ENCODE measurements at places on chromosomes 7 and 10.

- no peak for DNase-seq
Observed at GRCh38 chr7:137670222-137671064, 176.3 kb downstream of the DGKI start.

- no peak for DNase-seq
Observed at GRCh38 chr7:41858201-41858600, 155.3 kb upstream of the INHBA start.

DNA sequence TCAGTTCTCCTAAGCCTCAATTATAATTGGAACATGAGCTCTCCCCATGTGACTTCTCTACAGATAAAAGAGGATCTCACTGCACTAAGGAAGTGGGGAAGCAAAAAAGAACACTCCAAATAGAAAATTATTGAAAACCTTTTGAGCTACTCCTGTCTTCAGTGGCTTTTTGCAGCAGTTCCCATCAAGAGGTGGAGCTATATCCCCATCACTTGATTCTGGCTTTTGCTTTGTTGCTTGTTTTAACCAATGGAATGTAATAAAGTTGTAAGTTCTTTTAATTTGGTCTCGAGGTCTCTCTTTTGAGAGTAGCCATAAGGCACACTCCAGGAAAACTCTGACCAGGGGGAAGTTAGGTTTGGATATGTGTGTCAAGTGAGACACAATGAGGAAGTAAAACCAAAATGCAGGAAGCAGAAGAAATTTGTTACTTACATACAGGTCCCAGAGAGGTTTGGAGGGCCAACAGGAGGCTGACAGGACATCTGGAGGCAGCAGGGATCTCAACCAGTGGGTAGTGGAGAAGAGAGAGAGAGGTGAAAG is 569.4 kb downstream of the HTR7 start:
- no peak for DNase-seq

DNA sequence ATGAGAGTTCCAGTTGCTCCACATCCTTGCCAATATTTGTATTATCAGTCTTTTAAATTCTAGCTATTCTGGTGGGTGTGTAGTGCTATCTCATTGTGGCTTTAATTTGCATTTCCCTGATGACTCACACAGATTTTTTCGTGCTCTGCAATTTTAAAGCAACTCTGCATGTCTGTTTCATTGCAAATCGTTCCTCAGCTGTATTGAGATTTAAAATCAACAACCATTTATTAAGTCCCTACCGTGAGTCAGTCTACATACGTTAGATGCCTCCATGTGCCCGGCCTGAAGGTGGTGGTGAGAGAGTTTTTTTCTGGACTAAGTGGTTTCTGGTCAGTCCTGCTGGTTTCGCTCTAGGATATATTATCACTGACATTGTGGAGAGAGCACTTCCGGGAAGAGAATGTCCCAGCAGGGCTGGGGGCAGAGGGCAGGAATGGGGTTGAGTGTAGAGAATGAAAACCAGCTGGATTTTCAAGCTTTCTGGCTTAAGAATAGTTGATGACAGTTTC is 8.4 kb upstream of the HYCC1 start:
- no peak for DNase-seq

- DNase-seq: no peak
Observed at GRCh38 chr7:30923009-30923773, 11.5 kb downstream of the AQP1 start.

DNA sequence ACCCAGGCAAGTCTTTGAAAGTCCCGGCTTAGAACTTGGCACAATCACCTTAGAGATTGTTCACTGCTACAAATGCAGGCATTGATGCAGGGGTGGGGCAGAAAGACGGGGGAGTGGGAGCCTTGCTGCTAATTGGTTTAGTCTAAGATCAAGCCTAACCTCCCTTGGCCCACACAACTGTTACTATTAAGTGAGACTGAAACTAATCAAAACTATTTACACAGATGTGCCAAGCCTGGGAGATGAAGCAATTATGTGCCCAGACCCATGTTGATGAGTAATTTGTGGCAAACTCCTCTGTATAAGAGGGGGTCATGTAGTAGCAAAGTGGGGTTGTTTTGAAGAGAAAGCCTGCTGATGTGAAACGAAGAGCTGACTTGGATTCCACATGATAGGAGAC is 178.2 kb upstream of the ITGB1 start:
- DNase-seq: no peak

GRCh38 chr10:78450239-78450638 is 416.6 kb downstream of the RPS24 start:
- no peak for DNase-seq

DNA sequence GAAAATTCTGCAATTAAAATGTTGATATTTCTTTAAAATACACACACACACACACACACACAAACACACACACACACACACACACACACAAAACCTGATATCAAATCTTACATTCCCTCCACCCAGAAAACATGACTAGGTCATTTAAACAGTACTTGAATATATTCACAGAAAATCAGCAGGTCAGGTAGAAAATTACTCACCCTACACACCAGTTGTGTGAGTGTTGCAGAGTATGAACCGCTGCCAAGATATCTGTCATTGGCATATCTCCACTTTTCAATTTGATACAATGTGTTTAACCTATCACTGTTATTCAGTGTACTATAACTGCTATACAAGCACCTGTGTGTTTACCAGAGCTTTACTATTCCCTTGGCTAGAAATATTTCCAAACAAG is 283.6 kb upstream of the LRRTM3 start:
- DNase-seq: no peak

DNA sequence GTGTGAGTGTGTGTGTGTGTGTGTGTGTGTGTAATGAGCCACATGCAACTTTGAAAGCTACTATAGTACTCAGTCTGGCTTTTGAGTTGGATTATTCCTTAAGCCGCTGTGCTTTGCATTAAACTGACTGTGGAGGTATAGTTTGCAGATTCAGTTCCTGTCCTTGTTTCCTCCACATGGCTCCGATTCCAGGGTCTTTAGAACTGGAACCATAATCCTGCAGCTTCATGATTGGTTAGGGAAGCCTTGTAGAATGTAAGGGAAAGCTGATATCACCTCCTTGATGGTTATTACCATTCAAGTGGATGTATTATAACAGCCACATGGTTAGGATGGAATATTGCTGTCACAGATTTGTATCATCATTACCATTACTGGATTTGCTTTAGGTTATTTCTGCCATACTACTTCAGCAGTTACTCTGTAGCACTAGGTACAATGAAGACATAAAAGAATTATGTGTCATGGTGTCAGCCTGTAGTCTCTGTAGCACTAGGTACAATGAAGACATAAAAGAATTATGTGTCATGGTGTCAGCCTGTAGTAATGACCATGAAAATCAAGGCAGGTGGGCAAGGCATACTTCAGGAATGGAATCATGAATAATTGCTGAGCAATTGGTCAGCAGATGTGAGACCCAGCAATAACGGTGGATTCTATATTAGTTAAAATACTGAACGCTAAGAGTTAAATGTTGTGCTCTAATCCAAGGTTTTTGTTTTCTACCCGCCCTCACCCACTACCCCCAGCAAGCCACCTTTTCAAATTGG is 275.1 kb upstream of the FZD1 start:
- no peak for DNase-seq

DNA sequence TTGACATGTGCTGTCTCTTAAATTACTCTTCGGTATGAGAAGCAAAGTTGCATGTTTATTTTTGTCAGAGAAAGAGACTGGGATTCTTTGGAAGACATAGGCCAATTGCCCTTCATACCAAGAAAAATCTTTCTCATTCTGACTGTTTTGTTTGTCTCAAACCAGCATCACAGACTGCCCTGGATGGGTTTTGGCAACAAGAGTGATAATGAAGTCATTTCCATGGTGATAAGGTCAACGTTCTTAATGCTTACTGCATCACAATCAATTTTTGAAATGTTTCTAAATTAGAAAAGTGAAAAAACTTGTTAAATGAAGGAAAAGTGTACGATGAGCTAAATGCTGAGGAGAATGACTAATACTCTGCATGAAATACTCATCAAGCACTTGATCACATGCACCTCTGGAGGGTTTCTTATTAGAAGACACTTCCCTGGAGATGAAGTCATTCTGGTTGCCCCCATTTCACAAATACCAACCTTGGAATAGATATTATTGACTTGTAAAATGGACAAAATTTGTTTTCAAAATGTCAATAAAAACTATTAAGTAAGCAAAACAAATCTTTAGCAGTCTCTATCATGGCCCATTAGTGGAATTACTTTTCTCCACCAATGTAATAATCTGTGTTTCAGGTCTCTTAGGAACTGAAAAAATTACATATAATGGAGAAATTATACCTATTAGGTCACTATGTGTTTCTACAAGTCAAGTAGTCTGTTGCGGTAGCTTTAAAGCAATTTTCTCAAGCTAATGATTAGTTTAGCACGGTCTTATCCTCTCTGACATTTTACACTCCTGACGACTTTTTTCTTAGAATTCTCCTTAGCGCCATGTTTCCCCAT is 19.9 kb upstream of the SEC61G start:
- DNase-seq: no peak

GRCh38 chr7:139618482-139619366 is 95.2 kb downstream of the CLEC2L start:
- DNase-seq: no peak

DNA sequence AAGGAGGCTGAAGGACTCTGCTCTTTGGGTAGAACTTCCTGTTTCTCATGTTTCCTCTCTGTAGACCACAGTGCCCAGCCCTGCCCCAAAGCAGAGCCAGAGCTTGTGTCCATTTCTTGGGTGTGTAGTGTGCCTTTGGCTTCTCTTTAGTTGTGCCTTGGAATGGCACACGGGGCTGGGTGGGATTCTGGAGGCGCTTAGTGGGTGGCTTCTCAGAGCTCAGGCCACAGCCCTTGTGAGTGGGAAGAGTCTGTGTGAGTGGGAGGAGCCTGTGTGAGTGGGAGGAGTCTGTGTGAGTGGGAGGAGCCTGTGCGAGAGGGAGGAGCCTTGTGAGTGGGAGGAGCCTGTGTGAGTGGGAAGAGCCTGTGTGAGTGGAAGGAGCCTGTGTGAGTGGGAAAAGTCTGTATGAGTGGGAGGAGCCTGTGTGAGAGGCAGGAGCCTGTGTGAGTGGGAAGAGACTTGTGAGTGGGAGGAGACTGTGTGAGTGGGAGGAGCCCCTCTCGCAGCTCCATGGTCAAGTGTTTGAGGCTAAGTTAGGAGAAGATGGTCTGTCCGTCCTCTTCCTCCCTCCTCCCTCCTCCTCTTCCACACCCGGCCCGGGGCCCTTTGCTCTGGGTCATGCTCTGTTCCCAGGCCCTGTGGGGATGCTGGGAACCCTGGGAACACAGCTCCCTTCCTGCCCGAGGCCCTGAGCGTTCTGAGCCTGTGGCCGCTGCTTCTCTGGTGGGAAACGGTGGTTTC is 153.0 kb downstream of the GRK5 start:
- no peak for DNase-seq

DNA sequence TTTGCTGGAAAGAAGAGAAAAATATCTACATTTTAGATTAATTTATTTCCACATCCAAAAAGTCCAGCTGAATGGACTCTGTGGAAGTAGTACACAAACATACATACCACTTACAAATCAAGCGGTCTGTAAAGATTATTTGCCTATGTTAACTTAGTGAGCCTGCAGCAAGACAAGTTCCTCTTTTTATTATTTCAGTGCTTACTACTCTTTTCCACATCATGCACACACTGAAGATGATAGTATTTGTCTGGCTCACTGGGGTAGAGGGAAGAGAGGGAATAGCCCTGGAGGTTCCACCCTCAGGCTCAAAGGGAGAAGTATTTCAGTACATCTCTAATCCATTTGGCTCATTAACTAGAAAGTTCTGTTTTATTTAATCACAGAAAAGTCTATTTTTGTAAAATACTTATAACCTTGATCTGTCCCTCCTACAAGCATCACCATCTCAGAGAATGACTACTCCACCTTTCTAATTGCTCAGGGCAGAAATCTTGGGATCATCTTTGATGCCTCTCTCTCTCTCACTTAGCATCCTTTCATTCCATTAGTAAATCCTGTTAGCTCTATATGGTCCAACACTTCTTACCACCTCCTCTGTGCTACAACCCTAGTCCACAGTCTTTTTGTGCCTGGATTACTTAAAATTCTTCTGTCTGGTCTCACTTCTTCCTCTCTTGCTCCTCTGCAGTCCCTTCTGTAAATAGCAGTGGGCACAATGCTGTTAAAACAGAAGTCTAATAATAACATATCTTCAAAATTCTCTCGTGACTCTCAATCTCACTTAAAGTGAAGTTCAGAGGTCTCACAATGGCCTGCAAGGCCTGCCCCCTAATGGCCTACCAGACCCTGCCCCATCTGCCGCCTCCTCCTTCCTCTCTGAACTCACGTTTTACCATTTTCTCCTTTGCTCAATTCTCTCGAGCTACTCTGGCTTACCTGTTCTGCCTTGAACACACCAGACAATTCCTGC is 64.3 kb upstream of the CCDC6 start:
- no peak for DNase-seq

DNA sequence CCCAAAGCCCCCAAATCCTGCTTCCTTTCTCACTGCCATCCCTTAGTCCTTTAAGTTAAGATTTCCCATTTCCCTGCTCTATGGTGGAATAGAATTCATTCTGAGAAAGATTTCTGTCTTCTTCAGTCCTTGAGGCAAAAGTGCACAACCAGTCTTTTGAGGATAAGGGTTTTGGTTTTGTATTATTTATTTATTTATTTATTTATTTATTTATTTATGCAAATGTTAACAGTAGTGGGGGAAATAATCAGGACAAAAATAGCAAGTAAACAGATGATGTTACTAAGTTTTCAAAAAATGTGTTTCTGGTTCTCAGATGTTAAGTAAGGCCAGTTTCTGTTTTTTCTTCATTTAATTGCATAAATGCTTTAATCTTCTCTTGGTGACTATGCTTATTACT is 84.2 kb downstream of the GLCCI1 start:
- DNase-seq: no peak

GRCh38 chr10:48536156-48536500 is 68.7 kb downstream of the ARHGAP22 start:
- DNase-seq: no peak

- no peak for DNase-seq
Observed at GRCh38 chr10:48786606-48787282, 102.1 kb downstream of the WDFY4 start.

GRCh38 chr10:47088656-47089354 is 177.6 kb downstream of the PTPN20 start:
- DNase-seq: no peak

DNA sequence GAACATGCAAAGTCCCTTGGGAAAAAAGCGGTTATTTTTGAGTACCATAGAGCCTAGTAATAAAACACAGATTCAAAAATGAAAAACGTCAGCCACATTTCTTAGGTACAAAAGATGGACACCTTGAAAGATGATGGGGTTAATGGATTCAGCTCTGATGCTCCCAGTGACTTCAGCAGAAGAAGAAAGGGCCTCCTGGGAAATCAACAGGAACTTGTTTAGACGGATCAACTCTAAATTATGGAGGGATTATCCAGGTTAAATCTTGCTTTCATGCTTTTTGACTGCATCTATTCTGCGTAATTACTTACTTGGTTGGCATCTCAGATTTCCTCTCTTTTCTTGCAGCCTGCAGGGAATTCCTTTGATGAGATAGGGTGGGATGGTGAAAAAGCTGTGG is 82.5 kb downstream of the TMEM178B start:
- DNase-seq: no peak

Measured in amygdala (tissue), 56 donors.